ENCODE measurements at places on chromosomes 11 and 22. TPM values are rescaled to one million over a fixed set of nuclear protein-coding genes. Genes with fewer than 3 reads are reported as not detected.

The EFCAB6 gene
- total RNA-seq: 3.6 TPM

The OR4D9 gene
- not detected for total RNA-seq

The NPTXR gene
- total RNA-seq: 6.3 TPM

GRCh38 chr11:36258730-36259360, 30.4 kb downstream of the COMMD9 start:
- H3K27me3 ChIP-seq: no peaks in the 10 kb centered on the region
- H3K36me3 ChIP-seq: no peaks in the 10 kb centered on the region
- H3K27ac ChIP-seq: no peak overlapping the region
- H3K4me1 ChIP-seq: no peaks in the 10 kb centered on the region
- peak; percentile 78 for DNase-seq

The XKR3 gene
- total RNA-seq: not detected

- no peaks in the 10 kb centered on the region for H3K27me3 ChIP-seq
- H3K36me3 ChIP-seq: no peaks in the 10 kb centered on the region
- no peak overlapping the region for H3K27ac ChIP-seq
- no peaks in the 10 kb centered on the region for H3K4me1 ChIP-seq
- no peak overlapping the region for H3K4me3 ChIP-seq
These were observed 26.5 kb upstream of the PRDM10 start for GRCh38 chr11:130029137-130029536.

The TRIM29 gene
- total RNA-seq: 3.4 TPM

The TIMM10 gene
- 34.7 TPM for total RNA-seq

The ALDH3B1 gene
- total RNA-seq: 95.9 TPM

The RIMBP3B gene
- total RNA-seq: 0.09 TPM

The BCO2 gene
- 7.7 TPM for total RNA-seq

DNA sequence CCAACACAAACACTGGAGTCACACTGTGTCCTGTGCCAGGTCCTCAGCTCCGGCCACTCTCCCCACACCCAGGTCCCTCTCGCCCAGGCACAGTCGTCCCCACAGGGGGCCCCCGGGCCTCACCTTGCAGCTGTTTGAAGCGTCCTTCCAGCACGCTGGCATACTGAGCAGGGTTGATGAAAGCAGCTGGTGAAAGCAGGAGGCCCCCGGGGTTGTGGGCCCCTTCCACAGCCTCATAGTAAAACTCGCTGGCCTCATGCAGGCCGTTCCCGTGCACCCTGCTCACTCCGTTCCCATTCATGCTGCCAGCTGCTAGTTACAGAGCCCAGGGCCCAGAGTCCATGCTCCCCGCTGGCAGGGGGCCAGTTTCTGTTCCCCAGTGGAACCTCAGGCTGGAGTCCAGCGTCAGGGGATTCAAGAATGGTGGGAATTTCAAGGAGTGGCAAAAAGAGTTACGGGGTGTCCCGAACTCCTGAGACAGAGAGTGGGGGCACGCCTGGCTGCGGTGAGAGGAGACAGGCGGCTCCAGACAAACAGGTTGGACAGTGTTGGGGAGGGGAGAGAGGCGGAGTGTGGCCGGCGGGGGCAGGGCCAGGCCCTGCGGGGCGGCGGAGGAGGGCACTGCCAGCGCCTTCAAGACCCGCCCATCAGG, 10.6 kb downstream of the SPTBN2 start:
- H3K4me1 ChIP-seq: no peaks in the 10 kb centered on the region
- peak; percentile 84 for DNase-seq
- peaks cover 10% of the 10 kb centered on the region for H3K27me3 ChIP-seq
- H3K36me3 ChIP-seq: no peaks in the 10 kb centered on the region
- peak overlapping the region; percentile 23 for H3K4me3 ChIP-seq

The CSNK1E gene
- 115 TPM for total RNA-seq

The OR2D2 gene
- total RNA-seq: not detected
